ENCODE measurements at places on chromosomes 6 and 20.

GRCh38 chr6:85096976-85097375, 332.6 kb upstream of the TBX18 start:
- H3K27me3 ChIP-seq, result no peaks in the 10 kb centered on the region
- DNase-seq, result no peak
- H3K36me3 ChIP-seq, result no peaks in the 10 kb centered on the region
- no peaks in the 10 kb centered on the region for H3K4me1 ChIP-seq

- no peaks in the 10 kb centered on the region for H3K36me3 ChIP-seq
- peaks cover 9% of the 10 kb centered on the region for H3K27me3 ChIP-seq
- peaks cover 10% of the 10 kb centered on the region for H3K4me1 ChIP-seq
- H3K27ac ChIP-seq, result no peak overlapping the region
- no peak overlapping the region for H3K4me3 ChIP-seq
Measured at GRCh38 chr20:31857861-31858759, 12.2 kb downstream of the DUSP15 start.

GRCh38 chr6:100472674-100473073, 8.0 kb upstream of the SIM1 start:
- peak; percentile 42 for DNase-seq
- H3K27ac ChIP-seq, result no peak overlapping the region
- no peaks in the 10 kb centered on the region for H3K36me3 ChIP-seq
- H3K4me3 ChIP-seq, result no peak overlapping the region

- H3K27ac ChIP-seq, result no peak overlapping the region
- H3K36me3 ChIP-seq, result no peaks in the 10 kb centered on the region
- no peak for DNase-seq
- H3K4me3 ChIP-seq, result no peak overlapping the region
- no peaks in the 10 kb centered on the region for H3K4me1 ChIP-seq
Measured at GRCh38 chr20:48467622-48468021, 360.2 kb downstream of the PREX1 start.

DNA sequence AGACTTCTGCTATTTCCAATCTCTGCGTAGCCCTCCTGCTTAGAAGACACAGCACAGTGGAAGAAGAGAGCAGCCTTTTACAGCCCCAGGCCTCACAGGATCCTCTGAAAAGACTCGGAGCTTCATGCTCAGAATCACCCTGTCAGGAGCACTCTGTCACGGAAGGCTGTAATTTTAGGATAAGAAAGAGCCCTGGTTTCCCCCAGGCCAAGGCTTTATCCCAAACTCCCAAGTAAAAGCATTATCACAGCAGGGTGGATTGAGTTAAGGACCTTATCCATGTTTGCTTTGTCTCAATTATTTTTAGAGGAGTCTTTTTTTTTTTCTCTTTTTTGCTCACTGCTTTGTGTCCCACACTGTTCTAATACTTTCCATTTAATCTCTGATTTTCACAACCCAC, 39.2 kb downstream of the ANKS1A start:
- no peak overlapping the region for H3K4me3 ChIP-seq
- H3K27me3 ChIP-seq, result no peaks in the 10 kb centered on the region
- DNase-seq, result no peak

GRCh38 chr20:17896771-17897369, 71.7 kb downstream of the SNX5 start:
- no peaks in the 10 kb centered on the region for H3K36me3 ChIP-seq
- no peak overlapping the region for H3K27ac ChIP-seq
- no peak overlapping the region for H3K4me3 ChIP-seq
- no peaks in the 10 kb centered on the region for H3K27me3 ChIP-seq
- peaks cover 28% of the 10 kb centered on the region for H3K4me1 ChIP-seq

DNA sequence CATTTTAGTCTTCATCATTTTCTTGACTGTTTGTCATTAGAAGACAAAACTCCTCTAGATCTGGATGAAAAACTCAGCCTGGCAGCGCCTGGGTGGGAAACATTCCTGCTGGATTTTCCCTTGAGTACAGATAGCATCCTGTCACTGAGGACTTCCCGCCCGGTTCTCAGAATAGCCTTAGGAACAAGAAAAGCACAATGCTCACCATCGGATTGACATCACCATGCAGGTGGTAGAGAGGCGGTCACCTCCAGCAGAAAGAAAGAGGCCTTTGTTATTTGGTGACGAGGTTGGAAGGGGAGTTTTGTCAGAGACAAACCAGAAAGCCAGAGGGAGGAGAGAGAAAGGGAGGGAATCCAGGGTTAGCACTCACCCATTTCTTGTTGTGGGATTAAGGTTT, 39.8 kb downstream of the KIF25 start:
- H3K27ac ChIP-seq, result no peak overlapping the region
- no peaks in the 10 kb centered on the region for H3K4me1 ChIP-seq

- no peak overlapping the region for H3K27ac ChIP-seq
- H3K27me3 ChIP-seq, result no peaks in the 10 kb centered on the region
- peak; percentile 20 for DNase-seq
- H3K4me3 ChIP-seq, result no peak overlapping the region
- H3K4me1 ChIP-seq, result no peaks in the 10 kb centered on the region
Measured at GRCh38 chr6:126170978-126171382, 168.9 kb upstream of the CENPW start.

GRCh38 chr6:168007592-168008338, 10.3 kb downstream of the KIF25 start:
- H3K4me1 ChIP-seq, result no peaks in the 10 kb centered on the region
- no peak overlapping the region for H3K27ac ChIP-seq
- H3K4me3 ChIP-seq, result no peak overlapping the region
- H3K36me3 ChIP-seq, result no peaks in the 10 kb centered on the region
- no peaks in the 10 kb centered on the region for H3K27me3 ChIP-seq

GRCh38 chr6:165659945-165660856, 2.8 kb downstream of the PDE10A start:
- H3K27ac ChIP-seq, result no peak overlapping the region
- no peaks in the 10 kb centered on the region for H3K4me1 ChIP-seq
- no peak for DNase-seq
- H3K27me3 ChIP-seq, result no peaks in the 10 kb centered on the region
- no peak overlapping the region for H3K4me3 ChIP-seq

DNA sequence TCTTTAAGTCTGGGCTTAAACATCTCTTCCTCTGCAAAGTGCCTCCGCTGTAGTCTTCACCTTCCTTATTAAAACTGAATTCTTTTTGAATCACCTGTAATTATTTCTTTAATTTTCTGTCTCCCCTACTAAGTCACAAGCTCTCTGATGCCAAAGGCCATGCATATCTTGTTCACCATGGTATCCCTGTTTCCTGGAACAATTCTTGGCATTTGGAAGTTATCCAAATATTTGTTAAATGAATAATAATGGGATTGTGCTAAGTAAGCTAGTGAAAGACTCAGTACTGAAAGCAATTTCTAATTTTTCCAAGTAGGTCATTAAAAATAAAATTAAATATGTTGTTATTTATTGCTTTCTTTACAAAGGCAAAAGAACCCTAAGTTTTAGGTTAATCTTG, 12.2 kb downstream of the SNAP91 start:
- no peak overlapping the region for H3K4me3 ChIP-seq
- H3K27ac ChIP-seq, result no peak overlapping the region
- H3K4me1 ChIP-seq, result no peaks in the 10 kb centered on the region
- H3K27me3 ChIP-seq, result no peaks in the 10 kb centered on the region

DNA sequence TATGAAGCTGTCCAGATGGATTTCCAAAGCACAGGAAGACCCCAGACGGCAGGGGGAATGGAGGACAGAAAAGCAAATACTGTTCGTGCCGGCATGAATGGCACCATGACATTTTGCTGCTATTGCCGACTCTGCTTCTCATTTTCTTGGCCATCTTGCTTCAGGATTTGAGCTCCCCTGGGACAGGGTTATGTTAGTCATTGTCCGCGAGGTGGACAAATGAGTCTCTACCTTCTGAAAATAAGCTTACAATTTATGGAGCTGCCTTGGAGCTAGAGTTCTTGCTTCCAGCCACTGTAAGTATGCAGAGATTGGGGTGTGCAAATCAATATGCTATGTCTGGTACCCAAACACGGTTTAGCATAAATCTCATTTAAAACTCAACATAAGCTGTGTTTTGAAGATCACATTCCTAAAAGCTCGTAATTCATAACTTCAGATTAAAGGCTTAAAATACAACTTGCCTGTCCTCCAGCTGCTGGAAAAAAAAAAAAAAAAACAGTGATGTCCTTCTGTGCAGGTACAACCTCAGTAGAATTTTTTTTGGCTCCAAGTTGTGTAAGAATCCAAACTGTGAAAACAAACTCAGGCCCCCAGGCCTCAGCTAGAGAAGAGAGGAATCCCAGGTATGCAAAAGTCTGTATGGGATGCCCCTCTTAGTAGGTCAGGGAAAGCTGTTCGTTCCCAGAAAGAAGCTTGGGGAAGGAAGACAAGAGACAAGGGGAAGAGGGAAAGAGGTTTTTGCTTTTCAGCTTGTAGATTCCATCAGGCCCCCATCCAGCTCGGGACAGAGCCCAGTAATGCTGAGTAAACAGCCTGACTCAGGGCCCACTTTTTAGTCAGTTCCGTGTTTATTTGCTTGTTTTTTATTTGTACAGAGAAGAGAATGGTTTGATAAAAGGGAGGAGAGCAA, 184.2 kb upstream of the FOXA2 start:
- no peaks in the 10 kb centered on the region for H3K36me3 ChIP-seq
- no peaks in the 10 kb centered on the region for H3K27me3 ChIP-seq
- H3K27ac ChIP-seq, result no peak overlapping the region
- H3K4me3 ChIP-seq, result no peak overlapping the region

GRCh38 chr6:115570331-115570730, 490.4 kb downstream of the FRK start:
- no peak for DNase-seq
- no peaks in the 10 kb centered on the region for H3K4me1 ChIP-seq
- H3K36me3 ChIP-seq, result no peaks in the 10 kb centered on the region
- no peaks in the 10 kb centered on the region for H3K27me3 ChIP-seq

- H3K4me1 ChIP-seq, result peaks cover 6% of the 10 kb centered on the region
- no peak overlapping the region for H3K4me3 ChIP-seq
- H3K27ac ChIP-seq, result no peak overlapping the region
- no peak for DNase-seq
Measured at GRCh38 chr6:161141173-161141572, 132.7 kb downstream of the AGPAT4 start.

GRCh38 chr20:10180651-10181235, 37.9 kb upstream of the SNAP25 start:
- H3K27ac ChIP-seq, result no peak overlapping the region
- no peak for DNase-seq
- H3K27me3 ChIP-seq, result no peaks in the 10 kb centered on the region
- no peak overlapping the region for H3K4me3 ChIP-seq

DNA sequence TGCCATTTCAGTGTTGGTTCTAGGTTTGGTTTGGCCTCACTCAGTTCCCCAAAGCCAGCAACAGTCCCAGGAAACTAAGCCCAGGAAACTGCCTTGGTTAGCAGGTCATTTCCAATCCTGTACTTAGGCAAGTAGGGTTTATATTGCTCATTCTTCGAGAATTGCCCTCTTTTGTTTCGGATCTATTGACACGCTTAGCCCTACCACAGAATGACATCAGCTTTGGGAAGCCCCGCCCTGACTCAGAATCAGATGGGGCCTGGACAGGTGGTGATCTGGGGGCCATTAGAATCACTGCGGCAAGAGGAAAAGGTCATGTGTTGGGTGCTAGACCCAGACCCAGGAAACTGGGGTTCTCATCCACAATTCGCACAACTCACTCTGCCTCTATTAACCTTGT, 578.2 kb downstream of the QKI start:
- no peaks in the 10 kb centered on the region for H3K27me3 ChIP-seq
- no peak overlapping the region for H3K4me3 ChIP-seq
- H3K4me1 ChIP-seq, result no peaks in the 10 kb centered on the region
- DNase-seq, result no peak

GRCh38 chr6:133919362-133919761, 30.4 kb downstream of the TCF21 start:
- H3K27me3 ChIP-seq, result no peaks in the 10 kb centered on the region
- H3K27ac ChIP-seq, result no peak overlapping the region
- H3K36me3 ChIP-seq, result no peaks in the 10 kb centered on the region
- H3K4me3 ChIP-seq, result no peak overlapping the region
- no peaks in the 10 kb centered on the region for H3K4me1 ChIP-seq

- H3K4me3 ChIP-seq, result no peak overlapping the region
- H3K4me1 ChIP-seq, result no peaks in the 10 kb centered on the region
- no peaks in the 10 kb centered on the region for H3K27me3 ChIP-seq
- no peaks in the 10 kb centered on the region for H3K36me3 ChIP-seq
Measured at GRCh38 chr20:2745936-2746635, 53.5 kb downstream of the EBF4 start.

- no peak overlapping the region for H3K27ac ChIP-seq
- no peaks in the 10 kb centered on the region for H3K27me3 ChIP-seq
- no peaks in the 10 kb centered on the region for H3K4me1 ChIP-seq
- DNase-seq, result no peak
Measured at GRCh38 chr6:169097381-169097959, 156.2 kb downstream of the THBS2 start.

- no peak overlapping the region for H3K4me3 ChIP-seq
- no peak for DNase-seq
- no peaks in the 10 kb centered on the region for H3K36me3 ChIP-seq
- H3K27me3 ChIP-seq, result no peaks in the 10 kb centered on the region
Measured at GRCh38 chr20:9270831-9271230, 201.9 kb downstream of the PLCB4 start.

GRCh38 chr6:112384511-112384910, 37.4 kb downstream of the RFPL4B start:
- H3K36me3 ChIP-seq, result no peaks in the 10 kb centered on the region
- H3K27ac ChIP-seq, result no peak overlapping the region
- no peaks in the 10 kb centered on the region for H3K4me1 ChIP-seq
- H3K4me3 ChIP-seq, result no peak overlapping the region
- H3K27me3 ChIP-seq, result no peaks in the 10 kb centered on the region

- H3K27me3 ChIP-seq, result no peaks in the 10 kb centered on the region
- H3K4me3 ChIP-seq, result no peak overlapping the region
- DNase-seq, result no peak
- no peaks in the 10 kb centered on the region for H3K36me3 ChIP-seq
- H3K27ac ChIP-seq, result no peak overlapping the region
Measured at GRCh38 chr20:25237610-25238318, 10.1 kb upstream of the PYGB start.

GRCh38 chr6:113011389-113011788, 664.3 kb downstream of the RFPL4B start:
- no peaks in the 10 kb centered on the region for H3K4me1 ChIP-seq
- no peaks in the 10 kb centered on the region for H3K36me3 ChIP-seq
- H3K4me3 ChIP-seq, result no peak overlapping the region
- no peak overlapping the region for H3K27ac ChIP-seq

- no peaks in the 10 kb centered on the region for H3K36me3 ChIP-seq
- H3K27me3 ChIP-seq, result peaks cover 5% of the 10 kb centered on the region
- no peak overlapping the region for H3K4me3 ChIP-seq
- H3K27ac ChIP-seq, result no peak overlapping the region
- peaks cover 3% of the 10 kb centered on the region for H3K4me1 ChIP-seq
Measured at GRCh38 chr20:4167261-4168021, 152.1 kb upstream of the RNF24 start.

All from GM12878 (cell line).